ENCODE measurements at places on chromosomes 1 and 21.
A peak's percentile ranks its signal among the peaks of the same experiment; 100 is the strongest.

DNA sequence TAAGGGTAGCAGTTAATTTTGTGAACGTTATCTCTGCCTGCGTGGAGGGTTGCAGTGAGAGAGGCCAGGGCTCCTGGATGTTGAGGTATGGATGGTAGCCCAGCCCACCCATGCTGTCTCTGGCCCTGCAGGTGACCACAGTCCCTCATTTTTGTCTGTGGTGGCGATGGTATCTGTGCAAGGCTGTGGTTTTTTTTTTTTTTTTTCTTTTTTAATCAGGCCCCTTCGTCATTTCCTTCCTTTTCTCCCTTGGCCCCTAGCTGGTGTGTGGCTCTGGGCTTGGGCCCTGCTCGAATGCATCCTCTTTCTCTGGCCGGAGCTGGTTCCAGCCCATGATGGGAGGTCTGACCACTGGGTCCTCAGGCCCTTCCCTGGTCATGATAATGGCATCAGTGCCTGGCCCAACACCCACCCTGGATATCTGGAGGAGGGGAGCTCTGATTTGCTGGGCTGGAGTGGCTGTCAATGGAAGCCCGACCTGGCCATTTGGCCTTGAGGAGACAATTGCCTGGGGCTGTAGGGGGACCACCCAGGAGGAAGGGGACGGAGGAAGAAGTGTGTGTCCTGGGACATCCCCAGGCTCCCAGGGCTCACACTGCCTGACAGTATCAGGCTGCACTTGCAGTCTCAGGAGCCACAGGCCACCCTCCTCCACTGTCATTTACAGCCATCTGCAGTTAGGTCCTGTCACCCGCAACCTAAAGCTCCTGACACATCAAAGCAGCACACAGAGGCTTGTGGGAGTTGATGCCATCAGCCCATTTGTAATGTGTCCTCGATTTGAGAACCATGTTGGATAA, 8.1 kb upstream of the RNF187 start:
- DNase-seq, result peak; percentile 52

DNA sequence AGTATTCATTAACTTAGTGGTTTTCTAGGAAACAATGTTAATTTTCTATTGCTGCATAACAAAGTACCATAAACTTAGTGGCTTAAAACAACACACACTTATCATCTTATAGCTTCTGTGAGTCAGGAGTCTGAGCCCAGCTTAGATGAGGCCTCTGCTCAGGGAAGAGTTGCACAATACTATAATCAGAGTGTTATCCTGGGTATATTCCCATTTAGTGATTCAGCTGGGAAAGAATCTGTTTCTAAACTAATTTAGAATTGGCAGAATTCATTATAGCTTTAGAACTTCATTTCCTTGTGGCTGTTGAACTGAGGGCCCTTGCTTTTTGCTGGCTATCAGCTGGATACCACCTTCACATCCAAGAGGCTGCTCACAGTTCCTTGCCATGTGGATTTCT, 515.5 kb downstream of the BRINP3 start:
- no peak for DNase-seq

DNA sequence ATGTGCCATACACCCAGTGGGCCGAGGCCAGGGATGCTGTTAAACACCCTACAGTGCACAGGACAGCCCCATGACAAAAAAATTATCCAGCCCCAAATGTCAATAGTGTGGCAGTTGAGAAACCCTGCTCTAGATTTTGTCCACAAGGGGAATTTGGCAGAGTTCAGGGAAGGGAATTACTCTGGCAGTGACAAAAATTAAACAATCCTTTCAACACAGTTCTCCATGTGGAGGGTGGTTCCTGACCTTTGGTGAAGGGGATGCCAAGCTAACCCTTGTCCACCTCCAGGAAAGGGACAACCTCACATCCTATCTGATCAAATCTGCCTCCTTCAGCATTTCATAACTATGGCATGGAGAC, 28.4 kb upstream of the CD84 start:
- no peak for DNase-seq

GRCh38 chr1:243726806-243727502, 123.1 kb downstream of the AKT3 start:
- DNase-seq, result no peak

DNA sequence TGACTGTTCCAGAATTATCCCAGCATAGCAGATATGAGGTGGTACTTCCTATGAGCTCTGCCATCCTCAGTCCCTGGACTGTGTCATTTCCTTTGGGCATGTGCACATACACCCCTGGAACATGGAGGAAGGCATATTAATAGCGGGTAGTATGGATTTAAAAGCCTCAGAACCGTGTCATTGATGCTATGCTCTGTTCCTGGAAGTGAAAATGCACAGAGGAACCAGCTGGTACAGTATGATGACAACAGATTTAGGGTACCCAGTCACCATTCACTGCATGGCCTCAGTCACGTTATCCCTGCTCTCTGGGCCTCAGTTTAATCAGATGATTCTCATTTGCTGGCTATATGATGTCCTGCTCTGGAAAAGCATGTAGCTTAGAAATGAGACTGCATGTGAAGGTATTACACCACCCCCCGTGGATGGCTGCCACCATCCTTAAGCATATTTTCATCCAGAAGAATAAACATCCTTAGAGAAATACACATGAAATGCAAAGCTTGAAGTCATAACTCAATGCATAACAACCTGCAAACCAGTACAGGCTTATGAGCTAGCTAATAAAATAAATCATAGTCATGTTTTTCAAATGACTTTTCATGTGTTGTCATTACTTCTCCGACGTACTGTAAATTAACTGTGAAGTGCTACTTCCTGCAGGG, 37.8 kb downstream of the SETD4 start:
- DNase-seq, result no peak
